Globus pallidus (tissue), 1 donor: ENCODE measurements at places on chromosomes 12 and 14.

GRCh38 chr12:127245009-127245408, 1022.0 kb upstream of the TMEM132C start:
- no peak for DNase-seq

DNA sequence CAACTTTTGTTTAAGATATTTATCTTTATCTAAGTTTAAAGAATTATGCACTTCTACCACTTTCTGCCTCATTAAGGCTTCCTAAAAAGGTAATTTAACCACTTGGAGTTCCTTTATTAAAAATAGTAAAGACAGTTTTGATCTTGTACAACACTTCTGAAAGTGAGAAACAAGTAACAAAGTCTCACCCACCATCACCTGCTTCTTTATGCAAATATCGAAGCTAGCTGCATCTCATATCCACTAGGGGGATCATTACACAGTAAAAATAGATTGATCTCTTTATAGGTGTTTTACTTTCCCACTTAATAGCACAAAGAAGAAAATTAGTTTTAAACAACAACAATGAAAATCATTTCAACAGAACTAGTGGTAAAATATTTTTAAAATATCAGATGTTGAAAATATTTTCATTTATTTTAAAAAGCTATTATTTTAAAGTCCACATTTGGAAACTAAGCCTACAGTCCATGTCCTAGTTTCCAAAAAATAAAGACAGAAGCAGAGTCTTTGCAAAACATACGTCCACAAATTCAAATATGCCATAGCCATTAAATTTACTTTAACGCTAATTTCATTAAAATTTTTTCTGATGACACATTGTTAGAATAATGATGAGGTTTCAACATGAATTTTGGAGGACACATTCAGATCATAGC, 160.0 kb upstream of the SOX5 start:
- no peak for DNase-seq

- no peak for DNase-seq
Measured at GRCh38 chr12:24725616-24726015, 223.3 kb downstream of the BCAT1 start.

GRCh38 chr12:92434607-92435025, 268.2 kb upstream of the PLEKHG7 start:
- no peak for DNase-seq

GRCh38 chr12:3483089-3483488, 7.9 kb upstream of the PRMT8 start:
- no peak for DNase-seq

DNA sequence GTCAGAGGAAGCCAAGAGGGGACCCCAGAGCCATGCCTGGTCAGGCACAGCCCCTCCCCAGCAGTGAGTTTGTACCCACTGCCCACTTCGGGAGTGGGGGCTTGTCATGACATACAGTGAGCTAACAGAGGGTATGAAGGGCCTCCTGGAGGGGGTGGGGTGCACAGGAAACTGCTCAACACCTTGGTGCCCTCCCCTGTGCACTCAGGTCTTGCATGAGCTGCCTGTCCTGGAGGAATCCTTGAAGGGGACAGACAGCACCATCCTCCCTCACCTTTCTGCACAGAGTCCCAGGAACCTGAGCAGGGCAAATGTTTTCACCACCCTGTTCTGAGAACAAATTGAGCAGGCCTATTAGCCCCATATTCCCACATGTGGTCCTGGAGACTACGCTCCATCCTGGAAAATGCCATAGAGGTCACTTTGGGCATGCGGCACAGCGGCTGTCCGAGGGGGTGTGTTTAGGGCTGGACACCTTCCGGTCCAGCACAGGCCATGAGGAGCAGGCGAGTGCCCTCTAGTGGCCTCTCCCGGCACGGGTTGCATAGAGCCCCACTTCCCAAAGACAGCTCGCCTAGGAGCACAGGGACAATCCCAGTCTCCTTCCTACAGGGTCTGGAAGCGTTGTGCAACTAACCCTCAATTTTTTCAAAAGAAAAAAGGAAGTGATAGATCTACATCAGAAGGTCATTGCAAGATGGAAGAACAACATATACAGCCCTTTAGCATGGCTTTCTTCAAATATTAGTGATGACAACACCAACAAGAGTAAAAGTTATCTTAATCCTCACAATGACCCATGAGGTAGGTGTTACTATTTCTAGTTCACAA, 31.9 kb upstream of the ZFP36L1 start:
- DNase-seq = peak; percentile 61

GRCh38 chr12:32558903-32559302, 120.2 kb upstream of the DNM1L start:
- DNase-seq = no peak

DNA sequence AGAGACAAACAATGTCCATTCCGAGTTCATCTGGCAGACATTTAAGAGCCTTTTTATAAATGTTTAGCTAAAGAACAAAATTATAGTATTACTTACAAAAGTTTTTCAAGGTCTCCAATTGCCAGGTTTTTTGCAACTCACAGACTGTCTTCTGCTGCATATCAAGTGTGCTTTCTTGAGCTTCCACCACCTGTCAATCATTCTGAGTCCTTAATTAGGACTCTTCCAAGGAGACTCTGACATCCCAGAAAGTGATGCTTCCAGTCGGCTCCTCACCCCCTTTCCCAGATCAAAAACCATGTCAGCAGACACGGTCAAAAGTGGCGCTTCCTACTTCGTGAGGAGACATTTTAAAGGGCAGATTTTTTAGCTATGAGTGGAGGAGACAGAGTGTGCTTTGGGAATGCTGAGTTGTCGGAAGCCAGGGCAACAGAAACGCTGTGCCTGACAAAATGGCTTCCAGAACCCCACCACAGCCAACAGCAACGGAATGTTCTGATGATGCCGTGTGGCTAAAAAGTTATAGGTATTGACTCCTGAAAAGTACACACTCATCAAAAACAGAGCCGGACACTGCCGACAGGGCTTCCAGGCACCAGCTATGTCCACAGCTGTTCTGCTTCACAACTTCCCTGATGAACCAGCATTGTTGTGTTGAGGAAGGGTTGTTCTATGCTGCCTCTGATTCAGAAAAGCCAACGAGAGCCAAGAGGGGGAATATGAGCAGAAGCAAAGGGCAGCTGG, 116.1 kb upstream of the SLC35F4 start:
- DNase-seq = no peak

GRCh38 chr14:58737511-58737910, 99.7 kb downstream of the DACT1 start:
- no peak for DNase-seq

DNA sequence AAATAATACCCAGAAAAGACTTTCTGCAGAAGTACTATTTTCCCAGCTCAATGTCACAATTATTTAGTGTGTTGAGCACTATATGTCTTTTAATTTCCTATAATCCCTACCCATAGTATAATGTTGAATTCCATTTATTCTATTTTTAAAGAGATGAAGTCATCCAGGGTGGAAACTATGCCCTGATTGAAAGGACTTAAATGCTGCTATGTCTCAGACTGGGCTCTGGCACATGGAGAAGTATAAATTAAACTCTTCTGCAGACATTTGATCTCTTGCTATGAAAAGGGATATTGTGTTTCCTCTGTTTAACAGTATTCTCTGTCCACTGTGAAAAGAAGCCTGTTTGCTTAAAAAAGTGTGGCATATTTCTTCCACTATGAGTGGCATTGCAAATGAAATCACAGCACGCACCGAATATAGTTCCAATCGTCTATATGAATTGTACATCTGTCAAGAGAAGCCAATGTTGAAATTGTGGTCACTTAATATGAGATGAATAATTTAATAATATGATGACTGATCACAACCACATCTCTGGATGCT, 192.3 kb downstream of the BCAT1 start:
- DNase-seq = no peak

- DNase-seq = no peak
Measured at GRCh38 chr14:55701638-55702037, 121.6 kb downstream of the KTN1 start.

DNA sequence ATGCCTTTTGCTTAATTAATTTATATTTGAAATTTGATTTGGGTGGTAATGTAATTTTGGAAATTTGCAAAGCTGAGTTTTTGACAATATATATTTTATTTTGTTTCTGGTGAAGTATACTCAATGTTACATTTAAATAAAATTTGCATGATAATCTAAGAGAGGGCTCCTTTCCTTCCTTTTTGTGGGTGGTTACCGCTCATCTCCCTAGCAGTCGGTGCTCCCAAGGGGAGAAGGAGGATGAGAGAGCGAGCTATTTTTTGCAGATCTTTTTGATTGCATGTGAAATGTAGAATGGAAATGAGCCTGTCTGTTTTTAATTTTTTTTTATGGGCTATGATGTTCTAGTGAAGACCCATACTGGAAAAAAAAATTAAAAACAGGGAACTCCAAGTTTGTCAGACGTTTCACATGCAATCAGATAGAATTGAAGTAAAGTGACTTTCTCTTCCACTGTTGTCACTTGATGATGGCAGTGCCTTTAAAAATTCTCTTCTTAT, 39.8 kb downstream of the MSRB3 start:
- DNase-seq = no peak

GRCh38 chr12:71223139-71223538, 65.3 kb upstream of the TSPAN8 start:
- no peak for DNase-seq
